Endothelial cell of coronary artery (primary cell): ENCODE measurements at places on chromosomes 5 and 9. TPM values are rescaled to one million over a fixed set of nuclear protein-coding genes. Genes with fewer than 3 reads are reported as not detected.

SPINK6 gene
- not detected in 2 replicates for total RNA-seq

BAAT gene
- total RNA-seq, result under 0.01 TPM in 1 of 2 replicates, not detected in the other

ADAMTSL1 gene
- 21.6 and 25.0 TPM in 2 replicates for total RNA-seq

SPATA9 gene
- total RNA-seq, result 0.18 TPM in 1 of 2 replicates, not detected in the other

KIF4B gene
- 0.19 and 0.27 TPM in 2 replicates for total RNA-seq

RELL2 gene
- total RNA-seq, result 2.4 and 3.0 TPM in 2 replicates

OR1Q1 gene
- total RNA-seq, result not detected in 2 replicates

SUSD3 gene
- 0.09 and 0.19 TPM in 2 replicates for total RNA-seq

ARHGEF37 gene
- total RNA-seq, result 9.4 and 11.2 TPM in 2 replicates

ADRA1B gene
- total RNA-seq, result 0.72 and 0.94 TPM in 2 replicates

LECT2 gene
- total RNA-seq, result not detected in 2 replicates

SLC6A18 gene
- not detected in 2 replicates for total RNA-seq

FAM120AOS gene
- 21.4 and 23.8 TPM in 2 replicates for total RNA-seq

SLC34A3 gene
- not detected in 2 replicates for total RNA-seq

GMCL2 gene
- not detected in 2 replicates for total RNA-seq

ZNF354B gene
- total RNA-seq, result 6.1 and 12.0 TPM in 2 replicates

PLAC8L1 gene
- total RNA-seq, result 0.18 and 0.38 TPM in 2 replicates

ARHGEF39 gene
- 0.38 and 0.81 TPM in 2 replicates for total RNA-seq

EDIL3 gene
- 10.0 and 11.4 TPM in 2 replicates for total RNA-seq

DIAPH1 gene
- total RNA-seq, result 38.1 and 41.3 TPM in 2 replicates

TERT gene
- total RNA-seq, result not detected in 2 replicates

PCDHB12 gene
- 0.47 and 0.54 TPM in 2 replicates for total RNA-seq

PAIP1 gene
- 55.8 and 64.6 TPM in 2 replicates for total RNA-seq

LOX gene
- 22.4 and 151 TPM in 2 replicates for total RNA-seq

GCNT4 gene
- 0.09 and 0.56 TPM in 2 replicates for total RNA-seq

TCF7 gene
- under 0.01 and 0.09 TPM in 2 replicates for total RNA-seq
